HL-60 (cell line): ENCODE measurements at places on chromosomes 1 and 21.

- peak; percentile 16 for DNase-seq
Observed at GRCh38 chr1:161351482-161351881, 16.2 kb downstream of the CFAP126 start.

- DNase-seq: no peak
Observed at GRCh38 chr1:58968360-58968952, 184.6 kb upstream of the JUN start.

- DNase-seq: no peak
Observed at GRCh38 chr1:236148470-236148845, 6.1 kb downstream of the GPR137B start.

- DNase-seq: no peak
Observed at GRCh38 chr21:16504766-16505165, 775.0 kb downstream of the USP25 start.

GRCh38 chr1:35369922-35370671, 101.6 kb downstream of the ZMYM4 start:
- peak; percentile 6 for DNase-seq

GRCh38 chr1:205542367-205542766, 37.9 kb downstream of the CDK18 start:
- DNase-seq: no peak

- no peak for DNase-seq
Observed at GRCh38 chr1:93708734-93709481, 27.3 kb upstream of the BCAR3 start.

DNA sequence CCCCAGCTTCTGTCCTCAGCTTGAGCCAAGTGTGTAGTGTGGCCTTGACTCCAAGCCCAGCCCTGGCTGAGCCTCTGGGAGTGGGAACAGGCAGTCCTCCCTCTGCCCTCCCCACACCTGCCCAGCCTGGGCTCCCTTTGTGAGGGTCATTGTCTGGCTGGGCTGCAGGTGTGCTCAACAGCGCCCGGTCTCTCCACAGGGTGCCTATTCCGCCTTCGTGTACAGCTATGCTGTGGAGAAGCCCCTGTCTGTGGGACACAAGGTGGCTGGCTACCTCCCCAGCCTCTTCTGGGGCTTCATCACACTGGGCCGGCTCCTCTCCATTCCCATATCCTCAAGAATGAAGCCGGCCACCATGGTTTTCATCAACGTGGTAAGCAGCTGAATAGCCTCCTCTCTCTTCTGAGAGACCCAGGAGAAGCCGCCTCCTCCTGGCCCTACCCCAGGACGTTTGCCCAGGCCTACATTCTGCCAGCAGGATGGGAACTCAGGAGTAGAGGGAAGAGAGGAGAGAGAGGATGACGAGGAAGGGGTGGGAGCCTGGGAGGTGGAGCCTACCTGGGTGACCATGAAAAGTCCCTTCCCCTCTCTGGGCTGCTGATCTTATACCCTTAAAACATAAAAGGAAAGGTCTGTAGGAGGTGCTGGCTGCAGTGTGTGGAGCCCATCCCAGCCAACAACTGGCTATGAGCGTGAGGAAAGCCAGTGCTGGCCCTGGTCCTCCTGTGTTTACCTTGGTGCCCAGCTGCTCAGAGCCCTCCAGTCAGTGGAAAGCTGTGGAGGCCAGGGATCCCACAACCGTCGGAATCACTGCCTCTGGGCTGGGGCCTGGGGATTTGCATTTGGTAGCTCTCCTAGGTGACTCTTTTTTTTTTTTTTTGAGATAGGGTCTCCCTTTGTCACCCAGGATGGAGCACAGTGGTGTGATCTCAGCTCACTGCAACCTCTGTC, 45.7 kb downstream of the ELK4 start:
- no peak for DNase-seq

DNA sequence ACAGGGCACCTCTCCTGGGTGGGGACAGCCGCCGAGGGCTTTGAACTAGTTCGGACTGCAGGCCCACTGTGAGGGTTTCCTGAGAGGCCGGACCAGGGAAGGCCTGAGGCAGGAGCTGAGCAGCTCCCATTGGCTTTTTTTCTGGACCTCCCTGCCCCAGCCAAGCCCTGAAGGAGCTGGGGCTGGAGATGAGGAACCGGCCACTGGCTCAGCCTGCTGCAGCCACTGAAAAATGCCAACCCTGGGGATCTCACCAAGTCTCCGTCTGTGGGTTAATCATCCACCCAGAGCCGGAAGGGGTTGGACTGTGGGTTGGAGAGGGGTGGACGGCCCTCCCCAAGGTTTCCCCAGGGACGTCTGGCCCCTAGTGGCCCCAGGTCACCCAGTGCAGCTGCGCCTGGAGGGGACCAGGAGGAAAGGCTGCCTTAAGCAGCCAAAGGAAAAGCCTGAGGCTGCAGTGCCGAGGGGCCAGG, 2.5 kb downstream of the VWA1 start:
- peak; percentile 72 for DNase-seq

DNA sequence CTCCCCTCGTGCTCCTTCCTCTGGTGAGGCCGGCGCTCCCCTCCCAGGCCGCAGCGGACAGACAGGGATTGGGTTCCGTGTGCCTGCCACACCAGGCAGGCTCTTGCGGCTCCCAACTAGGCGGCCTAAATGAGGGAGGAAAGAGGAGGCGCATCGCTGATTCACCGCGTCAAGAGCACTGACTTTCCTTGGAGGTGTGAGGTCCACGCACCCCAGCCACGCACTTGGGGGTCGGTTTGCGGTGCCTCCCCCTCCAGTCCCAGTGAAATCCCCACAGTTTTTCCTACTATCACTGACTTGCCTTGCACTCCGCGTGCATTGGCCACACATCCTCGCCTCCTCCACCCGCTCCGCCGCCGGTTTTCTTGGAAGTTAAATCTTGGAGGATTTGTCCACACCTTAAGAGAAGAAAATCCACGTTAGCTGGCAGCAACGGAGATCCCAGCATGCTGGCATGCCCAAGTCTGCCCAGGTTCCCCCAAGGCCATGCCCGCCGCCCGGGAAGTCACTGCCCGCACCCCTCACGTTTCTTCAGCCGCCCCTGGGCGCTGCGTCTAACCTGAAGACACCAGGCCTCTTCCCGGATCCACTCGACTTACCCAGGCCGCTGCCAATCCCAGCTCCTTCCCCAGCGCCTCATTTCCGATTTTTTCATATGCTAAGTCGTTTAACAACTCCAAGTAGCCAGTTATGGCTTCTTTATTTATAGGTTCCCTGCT, 1.1 kb upstream of the FOXD3 start:
- no peak for DNase-seq
